ENCODE measurements at places on chromosomes 12 and 14.

GRCh38 chr14:92121207-92121669 is 268 bp downstream of the NDUFB1 start:
- no peak for DNase-seq

- no peak for DNase-seq
Measured at GRCh38 chr12:20445687-20446086, 77.3 kb downstream of the PDE3A start.

DNA sequence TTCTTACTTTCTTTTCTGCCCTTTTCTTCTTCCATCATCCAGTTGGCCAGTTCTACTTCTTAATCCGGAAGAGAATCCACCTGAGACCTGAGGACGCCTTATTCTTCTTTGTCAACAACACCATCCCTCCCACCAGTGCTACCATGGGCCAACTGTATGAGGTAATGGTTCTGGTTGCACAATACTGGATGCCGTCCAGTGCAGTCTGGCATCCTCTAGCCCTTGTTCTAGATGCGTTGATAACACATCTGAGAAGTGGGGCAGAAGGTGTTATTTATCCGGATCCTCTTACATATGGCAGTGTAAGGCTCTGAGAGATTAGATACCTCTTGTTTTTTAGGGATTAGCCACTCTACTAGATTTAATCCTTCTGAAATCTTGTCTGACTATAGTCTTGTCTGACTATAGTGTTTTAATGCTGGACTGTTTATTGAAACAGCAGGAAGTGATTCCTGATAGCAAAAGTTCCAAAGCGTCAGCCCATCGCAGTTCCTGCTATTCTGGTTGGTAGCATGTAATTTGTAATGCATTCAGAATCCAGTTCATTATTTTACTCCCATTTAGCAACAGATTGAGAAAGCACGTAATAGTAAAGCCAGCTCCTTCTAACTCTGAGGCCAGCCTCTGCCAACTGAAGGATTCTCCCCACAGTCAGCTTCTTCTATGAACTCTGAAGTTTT is 7.9 kb downstream of the GABARAPL1 start:
- no peak for DNase-seq

GRCh38 chr12:64968989-64969819 is 144.8 kb downstream of the TBC1D30 start:
- no peak for DNase-seq

DNA sequence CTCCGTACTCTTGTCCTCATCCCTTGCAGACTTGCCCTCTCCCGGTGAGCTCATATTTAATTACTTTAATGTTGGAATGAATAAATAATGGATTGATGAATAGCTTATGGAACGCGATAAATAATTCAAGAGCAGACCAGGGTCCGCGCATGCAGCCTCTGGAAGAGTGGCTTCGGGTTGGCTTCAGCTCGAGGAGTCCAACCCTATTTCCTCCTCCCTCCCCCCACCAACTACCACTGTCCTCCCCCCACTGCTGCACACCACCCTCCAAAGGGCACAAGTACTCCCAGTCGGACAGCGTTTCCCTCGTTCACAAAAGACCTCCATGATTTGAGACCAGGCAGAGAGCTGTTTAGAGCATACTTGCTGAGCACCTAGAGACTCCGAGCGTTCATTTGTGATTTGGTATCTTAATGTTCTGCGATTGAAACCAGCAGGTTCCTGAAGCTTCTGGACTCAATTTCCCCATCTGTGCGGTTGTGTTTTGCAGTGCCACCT is 647 bp upstream of the SIX1 start:
- peak; percentile 44 for DNase-seq

GRCh38 chr12:87020071-87020470 is 763.9 kb upstream of the MGAT4C start:
- no peak for DNase-seq

GRCh38 chr14:55850825-55851241 is 267.4 kb upstream of the PELI2 start:
- DNase-seq = no peak

DNA sequence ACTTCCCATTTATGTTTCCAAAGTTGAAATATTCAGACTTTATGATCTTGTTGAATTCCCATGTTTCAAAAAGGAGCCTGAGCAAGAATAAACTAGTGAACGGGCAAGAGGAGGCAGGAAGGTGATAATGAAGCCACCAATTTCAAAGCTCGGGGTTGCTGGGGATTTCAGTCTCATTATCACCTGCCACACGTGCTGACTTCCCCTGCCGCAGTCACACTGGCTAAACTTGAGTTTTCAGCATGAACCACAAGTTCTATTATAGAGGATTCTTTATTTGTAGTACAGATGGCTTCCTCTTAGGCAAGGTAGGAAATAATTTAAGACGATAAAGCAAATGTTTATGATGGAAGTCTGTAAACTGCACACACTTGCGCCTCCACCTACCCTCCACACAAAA is 18.1 kb upstream of the DIABLO start:
- no peak for DNase-seq

- no peak for DNase-seq
Measured at GRCh38 chr14:67952381-67952780, 132.8 kb downstream of the RAD51B start.

DNA sequence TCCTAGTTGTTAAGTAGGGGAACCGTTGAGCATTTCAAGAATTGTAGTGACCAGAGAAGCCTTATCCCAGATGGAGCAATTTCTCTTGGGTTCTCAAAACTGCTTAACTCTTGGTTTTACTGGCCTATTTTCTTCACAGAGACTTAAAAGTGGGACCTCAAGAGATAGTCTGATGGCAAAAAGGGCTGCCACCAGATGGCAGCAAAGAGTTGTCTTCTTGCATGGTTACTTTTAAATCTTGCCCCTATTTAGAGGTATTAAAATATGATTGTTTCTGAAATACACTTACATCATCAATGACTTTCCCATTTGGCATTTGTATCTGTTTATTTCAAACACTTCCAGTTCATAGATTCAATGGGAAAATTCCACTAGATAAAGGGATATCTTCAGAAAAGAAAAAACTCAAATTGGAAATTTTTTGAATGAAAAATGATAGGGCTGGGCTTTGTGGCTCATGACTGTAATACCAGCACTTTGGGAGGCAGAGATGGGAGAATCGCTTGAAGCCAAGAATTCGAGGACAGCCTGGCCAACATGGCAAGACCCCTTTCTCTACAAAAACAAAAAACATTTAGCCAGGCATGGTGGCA is 69.9 kb upstream of the CNTN1 start:
- peak; percentile 70 for DNase-seq

DNA sequence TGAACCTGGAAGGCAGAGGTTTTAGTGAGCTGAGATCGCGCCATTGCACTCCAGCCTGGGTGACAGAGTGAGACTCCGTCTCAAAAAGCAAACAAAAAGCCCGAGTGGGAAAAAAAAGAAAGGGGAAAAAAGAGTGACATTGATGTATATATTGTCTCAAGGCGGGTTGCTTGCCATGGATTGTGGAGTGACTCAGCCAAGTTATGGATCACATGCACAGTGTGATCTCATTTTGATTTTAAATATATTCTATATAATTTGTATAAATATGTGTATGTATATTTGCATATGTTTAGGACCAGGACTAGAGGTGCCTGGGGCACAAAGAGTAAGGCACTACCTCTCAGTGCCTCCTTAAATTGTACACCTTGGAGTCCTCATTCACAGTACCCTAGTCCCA is 116.2 kb upstream of the RASSF8 start:
- no peak for DNase-seq

DNA sequence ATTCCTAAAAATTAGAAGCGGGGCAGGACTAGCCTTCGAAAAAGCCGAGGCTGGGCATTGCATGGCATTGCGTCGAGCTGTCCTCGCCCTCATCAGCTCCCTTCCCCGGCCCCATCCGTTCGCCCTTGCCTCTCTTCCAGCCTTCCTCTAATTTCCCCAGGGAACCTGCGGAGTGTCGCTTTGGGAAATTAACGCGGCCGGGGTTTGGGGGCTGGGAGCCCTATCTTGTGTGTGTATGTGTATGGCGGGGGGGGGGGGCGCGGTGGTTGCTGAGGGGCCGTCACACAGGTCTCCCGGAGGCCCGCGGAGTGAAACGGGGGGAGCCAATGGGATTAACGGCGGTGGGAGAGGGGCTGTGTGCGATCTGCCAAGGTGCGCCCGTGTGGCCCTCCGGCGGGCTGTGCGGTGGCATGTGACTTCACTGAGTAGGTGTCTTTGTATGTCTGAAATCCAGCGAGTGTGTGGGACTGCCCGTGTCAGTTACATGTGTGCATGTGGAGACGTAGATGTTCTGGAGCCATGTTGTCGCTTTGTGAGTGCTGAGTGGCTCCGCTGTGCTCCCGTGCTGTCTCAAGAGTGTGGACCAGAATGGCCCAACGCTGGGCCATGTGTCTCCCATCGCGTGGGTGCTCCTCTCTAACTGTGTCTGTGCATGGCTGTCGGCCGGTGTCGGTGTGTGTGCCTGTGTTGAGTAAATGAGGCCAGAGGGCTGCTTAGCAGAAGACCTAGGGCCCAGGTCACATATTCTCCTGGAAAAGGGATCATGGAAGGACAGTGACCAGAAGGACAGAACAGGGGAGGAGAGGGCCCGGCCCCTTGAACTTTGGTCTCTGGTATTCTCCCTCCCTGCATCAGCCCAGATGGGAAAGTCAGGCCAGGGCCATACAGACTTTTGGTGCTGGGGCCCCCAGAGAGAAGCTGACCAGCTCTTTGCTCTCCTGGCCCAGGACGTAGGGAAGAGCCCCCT is 1.5 kb downstream of the PTMS start:
- DNase-seq = peak; percentile 34

GRCh38 chr12:114662512-114663177 is 21.3 kb downstream of the TBX3 start:
- DNase-seq = peak; percentile 87

GRCh38 chr12:90253674-90254181 is 545.1 kb upstream of the ATP2B1 start:
- DNase-seq = peak; percentile 4

DNA sequence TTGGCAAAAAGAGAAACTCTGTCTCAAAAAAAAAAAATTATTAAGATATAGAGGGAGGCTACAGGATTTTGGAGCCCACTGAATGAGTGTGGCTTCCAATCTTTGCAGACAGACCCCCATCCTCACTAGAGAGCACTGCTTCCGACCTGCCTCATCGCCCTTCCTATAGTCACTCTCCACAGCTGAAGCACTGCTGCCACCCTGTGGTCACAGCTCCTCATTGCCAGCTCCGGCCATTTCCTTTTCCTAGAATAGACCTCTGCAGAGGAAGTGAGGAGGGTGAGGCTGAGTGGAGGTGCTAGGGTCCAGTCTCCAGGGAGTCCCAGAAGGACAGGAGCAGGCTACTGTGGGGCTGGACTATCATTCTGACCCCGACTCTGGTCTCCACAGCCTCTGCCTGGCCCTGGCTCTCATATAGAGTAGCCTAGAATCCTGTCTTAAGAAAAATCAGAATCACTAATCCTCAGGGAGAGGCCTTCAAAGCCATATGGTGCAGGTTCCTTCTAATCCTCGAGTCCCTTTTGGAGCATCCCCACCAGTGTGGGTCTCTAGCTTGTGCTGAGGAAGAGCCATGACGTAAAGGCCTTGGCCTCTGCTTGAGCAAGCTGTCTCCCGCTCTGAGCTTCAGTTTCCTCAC is 1.4 kb upstream of the NPFF start:
- DNase-seq = peak; percentile 92

DNA sequence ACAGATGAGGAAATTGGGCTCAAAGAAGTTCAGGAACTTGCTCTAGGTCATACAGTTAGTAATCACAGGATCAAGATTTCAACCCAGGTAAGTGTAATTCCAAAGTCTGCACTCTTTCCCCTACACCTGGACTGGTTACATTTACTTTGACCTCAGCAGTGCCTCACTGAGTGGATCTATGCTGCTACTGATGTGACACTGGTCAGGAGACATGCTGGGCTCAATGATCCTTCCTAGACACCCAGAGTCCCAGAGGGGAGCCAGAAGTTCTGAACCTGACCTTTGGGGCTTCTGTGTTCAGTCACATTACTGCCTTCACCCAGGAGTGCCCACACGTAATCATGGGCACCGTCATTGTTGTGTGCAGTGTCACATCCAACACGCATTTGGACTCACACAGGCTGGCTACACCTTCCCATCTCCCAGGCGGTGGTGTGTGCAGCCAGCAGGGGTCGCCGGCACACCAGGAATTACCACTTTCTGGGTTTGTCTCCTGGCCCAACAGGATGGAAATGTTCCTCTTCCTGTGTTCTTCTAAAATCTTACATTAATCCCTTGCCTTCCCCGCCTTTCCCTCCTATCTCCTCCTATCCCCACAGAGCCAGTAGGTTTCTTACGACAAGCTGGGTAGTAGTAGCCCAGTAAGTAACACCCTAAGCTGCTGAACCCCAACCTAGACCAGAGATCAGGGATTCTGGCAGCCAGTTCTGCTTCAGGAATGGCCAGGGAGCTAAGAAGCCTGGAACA is 25.6 kb downstream of the CALCOCO1 start:
- DNase-seq = peak; percentile 87

- DNase-seq = no peak
Measured at GRCh38 chr14:20686386-20687143, 2.0 kb upstream of the ANG start.

DNA sequence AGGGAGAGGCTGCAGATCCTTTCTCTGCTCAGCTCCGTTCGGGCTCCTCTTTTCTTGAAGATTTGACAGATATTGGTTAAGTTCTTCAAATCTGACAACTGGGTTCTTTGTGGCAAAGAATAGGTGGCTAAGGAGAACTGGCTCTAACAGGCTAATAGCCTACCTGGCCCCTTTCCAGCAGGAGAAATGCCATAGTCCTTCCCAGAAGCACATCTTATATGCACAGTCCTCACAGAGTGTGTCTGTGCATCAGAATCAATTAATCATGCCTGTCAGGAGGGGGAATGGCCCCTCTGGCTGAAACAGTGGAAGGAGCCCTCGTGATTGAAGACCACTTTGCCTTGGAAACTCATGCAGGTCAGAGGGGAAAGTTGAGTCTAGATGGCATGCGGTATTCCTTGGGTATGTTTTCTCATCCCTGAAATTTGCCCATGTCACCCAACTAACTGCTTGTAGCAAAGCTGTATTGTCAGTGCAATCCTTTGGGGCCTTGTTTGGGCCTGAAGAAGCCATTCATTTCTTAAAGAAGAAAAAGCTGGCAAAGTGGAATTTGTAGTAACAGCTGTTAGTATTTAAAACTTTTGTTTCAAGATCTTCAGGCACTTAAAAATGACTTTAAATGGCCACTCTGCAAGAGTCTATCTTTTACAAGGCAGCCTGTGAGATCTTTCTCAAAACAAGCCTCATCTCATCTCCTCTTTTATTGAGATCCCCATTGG is 251.5 kb downstream of the ZFP36L1 start:
- no peak for DNase-seq

DNA sequence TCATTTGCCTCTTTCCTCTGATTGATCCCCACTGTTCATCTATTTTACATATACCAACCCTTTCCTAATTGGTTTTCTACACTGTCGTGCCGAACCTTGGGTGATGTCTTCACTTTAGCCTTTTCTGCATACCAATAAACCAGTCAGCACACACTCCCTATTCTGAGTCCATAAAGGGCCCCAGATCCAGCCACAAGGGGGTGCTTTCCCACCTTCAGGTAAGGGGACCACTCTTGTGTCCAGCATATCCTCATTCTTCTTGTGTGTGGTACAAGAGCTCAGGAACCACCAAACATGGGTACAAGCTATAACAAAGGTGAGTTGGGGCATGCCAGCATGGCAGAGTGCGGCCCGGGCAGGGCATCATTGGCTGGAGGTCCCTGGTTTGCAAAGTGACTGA is 859.8 kb downstream of the FSCB start:
- DNase-seq = no peak
